ENCODE measurements at places on chromosomes 6 and 20.

DNA sequence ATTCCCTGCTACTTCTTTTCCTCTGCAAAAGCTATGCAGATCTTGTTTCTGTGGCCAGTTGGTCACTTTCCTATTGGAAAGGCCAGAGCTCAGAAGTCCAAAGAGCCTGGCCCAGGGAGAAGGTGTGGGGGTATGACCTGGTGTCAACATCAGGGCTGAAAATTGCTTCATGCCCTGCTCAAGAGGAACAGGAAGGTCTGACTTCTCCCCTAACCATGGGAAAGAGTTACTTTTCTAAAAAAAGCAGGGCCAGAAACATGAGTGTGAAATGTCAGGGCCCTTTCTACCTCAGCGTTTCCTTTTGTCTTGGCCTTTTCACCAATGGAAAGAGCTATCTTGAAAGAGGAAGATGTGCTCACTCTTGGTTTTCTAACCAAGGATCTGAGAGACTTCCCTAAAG, 117.4 kb downstream of the MAFB start:
- DNase-seq: no peak

- no peak for DNase-seq
Measured at GRCh38 chr6:36743032-36743431, 45.4 kb downstream of the RAB44 start.

DNA sequence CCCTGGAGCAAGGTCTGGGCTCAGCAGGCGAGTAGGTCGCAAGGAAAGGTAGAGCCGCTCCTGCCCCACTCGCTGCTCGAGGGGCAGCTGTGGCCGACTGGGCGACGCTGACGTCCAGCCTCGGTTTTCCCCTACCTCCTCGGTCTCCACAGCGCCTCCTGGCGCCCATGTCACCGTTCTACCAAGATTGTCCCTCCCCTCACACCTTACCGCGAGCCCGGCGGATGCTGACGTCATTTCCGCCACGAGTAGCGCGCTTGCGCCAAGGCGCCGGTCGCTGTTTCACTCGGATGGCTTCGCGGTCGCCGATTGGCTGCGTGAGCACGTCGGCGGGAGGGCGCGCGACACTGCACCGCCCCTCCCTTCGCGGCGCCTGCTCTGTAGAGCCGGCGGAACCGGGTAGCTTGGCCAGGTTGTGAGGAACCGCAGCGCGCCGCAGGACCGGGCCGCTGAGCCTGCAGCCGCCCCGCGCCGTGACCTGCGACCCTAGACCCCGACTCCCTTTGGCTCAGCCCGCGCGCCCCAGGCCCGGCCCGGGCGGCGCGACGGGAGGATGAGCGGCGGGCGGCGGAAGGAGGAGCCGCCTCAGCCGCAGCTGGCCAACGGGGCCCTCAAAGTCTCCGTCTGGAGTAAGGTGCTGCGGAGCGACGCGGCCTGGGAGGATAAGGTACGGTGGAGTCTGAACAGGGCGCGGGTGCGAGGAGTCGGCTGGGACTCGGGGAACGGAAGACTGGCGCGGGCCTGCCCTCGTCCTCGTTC, at the start of gene RAB5IF:
TSS of gene RAB5IF (plus strand) at position 381 of the 759 bp plus-strand sequence. CDS start at position 554, 173 bp downstream.
- DNase-seq: peak; percentile 99

GRCh38 chr6:35561113-35561512, 48.4 kb upstream of the TULP1 start:
- no peak for DNase-seq

DNA sequence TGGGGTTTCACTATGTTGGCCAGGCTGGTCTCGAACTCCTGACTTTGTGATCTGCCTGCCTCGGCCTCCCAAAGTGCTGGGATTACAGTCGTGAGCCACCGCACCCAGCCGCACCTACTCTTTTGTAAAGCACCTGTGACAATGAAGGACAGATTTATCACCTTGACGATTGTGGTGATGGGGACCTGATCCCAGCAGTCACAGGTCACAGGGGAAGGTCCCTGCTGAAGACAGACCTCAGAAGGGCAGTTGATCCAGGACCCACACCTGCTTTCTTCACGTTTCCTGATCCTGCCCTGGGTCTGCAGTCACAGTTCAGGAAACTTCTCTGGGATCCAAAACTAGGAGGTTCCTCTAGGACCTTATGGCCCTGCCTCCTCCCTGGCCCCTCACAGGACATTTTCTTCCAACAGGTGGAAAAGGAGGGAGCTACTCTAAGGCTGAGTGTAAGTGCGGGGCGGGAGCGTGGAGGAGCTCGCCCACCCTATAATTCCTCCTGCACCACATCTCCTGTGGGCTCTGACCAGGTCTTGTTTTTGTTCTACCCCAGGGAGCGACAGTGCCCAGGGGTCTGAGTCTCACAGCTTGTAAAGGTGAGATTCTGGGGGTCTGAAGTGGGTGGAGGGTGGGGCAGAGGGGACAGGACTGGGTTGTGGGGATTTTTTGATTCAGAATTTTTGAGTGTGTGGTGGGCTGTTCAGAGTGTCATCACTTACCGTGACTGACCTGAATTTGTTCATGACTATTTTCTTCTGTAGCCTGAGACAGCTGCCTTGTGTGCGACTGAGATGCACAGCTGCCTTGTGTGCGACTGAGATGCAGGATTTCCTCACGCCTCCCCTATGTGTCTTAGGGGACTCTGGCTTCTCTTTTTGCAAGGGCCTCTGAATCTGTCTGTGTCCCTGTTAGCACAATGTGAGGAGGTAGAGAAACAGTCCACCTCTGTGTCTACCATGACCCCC, 3.0 kb downstream of the HLA-E start:
- no peak for DNase-seq

DNA sequence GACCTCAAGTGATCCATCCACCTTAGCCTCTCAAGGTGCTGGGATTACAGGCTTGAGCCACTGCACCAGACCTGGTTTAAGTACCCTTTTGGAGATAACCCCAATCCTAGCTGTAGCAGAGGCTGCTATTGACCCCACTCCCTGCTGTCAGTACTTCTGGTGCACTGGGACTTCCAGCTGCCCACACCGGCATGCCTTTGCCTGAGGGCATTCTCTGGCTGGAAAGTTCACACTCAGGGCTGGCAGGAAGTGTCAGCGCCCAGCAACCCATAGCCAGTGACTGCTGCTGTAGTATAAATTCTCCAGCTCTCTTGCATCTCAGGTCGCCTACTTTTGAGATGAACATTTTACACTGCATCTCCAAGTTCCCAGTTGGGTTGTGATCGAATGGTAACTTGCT, 75.3 kb downstream of the UTRN start:
- no peak for DNase-seq

GRCh38 chr6:108825326-108825725, 22.9 kb upstream of the ARMC2 start:
- no peak for DNase-seq

DNA sequence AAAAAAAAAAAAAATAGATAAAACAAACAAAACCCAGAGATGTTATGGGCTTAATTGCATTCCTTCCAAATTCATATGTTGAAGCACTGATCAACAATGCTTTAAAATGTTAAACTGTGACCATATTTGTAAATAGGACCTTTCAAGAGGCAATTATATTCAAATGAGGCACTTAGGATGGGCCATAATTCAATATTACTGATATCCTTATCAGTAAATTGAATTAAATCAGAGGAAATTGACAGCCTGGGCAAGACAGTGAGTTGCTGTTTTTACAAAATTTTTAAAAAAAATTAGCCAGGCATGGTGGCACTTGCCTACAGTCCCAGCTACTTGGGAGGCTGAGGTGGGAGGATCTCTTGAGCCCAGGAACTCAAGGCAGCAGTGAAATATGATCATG, 364.1 kb downstream of the GJA1 start:
- no peak for DNase-seq

DNA sequence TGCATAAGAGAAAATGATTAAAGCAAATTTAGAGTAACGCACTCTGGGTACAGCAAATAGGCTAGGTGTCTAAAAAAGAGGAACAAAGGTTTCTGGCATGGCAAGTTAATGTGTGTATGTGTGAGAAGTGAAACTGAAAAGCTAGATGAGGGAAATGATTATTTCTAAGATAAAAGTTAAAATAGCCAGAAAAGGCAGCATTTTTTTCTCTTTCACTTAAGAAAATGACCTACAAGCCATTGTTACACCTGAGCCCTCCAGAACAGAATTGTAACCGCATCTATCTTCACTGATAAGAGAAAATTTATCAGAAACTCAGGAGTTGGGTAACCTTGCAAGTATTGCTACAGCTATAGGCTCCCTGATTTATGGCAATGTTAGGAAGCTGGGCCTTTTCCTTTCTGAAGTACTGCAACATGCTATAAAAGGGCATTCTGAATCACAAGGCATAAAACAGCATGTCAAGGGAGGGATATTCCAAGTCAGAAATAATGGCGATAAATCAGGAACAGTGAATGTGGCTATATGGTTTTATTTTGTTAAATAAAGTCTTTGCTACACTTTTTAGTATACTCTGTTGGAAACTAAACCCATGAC, 395.3 kb downstream of the TBC1D32 start:
- DNase-seq: peak; percentile 79

All from OCI-M1 (cell line).